Hippocampal formation (tissue), 2 donors: ENCODE measurements at places on chromosomes 7 and 10.

- DNase-seq, result peak; percentile 27
Measured at GRCh38 chr7:4751398-4751947, 23.9 kb upstream of the AP5Z1 start.

GRCh38 chr10:121541450-121542120 is 56.7 kb downstream of the FGFR2 start:
- DNase-seq, result no peak

- no peak for DNase-seq
Measured at GRCh38 chr10:101967713-101968112, 88.3 kb downstream of the ARMH3 start.

DNA sequence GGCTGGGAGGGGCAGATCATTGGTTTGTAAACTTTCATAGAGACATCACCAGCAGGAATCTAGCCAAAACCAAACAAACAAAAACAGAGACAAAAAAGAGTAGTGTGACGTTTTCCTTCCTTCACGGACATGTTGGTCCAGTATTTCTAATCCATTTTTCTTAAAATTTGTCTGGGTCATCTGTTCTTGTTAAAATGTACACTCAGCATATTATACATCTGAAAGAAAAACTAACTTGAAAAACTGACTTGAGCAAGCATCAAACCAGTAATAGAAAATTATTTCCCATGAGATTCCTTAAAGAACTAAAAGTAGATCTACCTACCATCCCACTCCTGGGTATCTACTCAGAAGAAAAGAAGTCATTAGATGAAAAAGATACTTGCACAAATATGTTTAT is 164.2 kb downstream of the KLF6 start:
- no peak for DNase-seq

- no peak for DNase-seq
Measured at GRCh38 chr7:113519472-113519871, 399.3 kb downstream of the PPP1R3A start.

DNA sequence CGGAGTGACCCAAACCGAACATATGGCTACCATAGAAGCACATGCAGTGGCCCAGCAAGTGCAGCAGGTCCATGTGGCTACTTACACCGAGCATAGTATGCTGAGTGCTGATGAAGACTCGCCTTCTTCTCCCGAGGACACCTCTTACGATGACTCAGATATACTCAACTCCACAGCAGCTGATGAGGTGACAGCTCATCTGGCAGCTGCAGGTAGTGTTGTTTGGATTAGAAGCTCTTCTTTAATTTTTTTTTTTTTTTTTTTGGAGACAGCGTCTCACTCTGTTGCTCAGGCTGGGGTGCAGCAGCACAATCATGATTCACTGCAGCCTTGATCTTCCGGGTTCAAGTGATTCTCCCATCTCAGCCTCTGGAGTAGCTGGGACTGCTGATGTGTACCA is 45.8 kb downstream of the NRF1 start:
- DNase-seq, result no peak

DNA sequence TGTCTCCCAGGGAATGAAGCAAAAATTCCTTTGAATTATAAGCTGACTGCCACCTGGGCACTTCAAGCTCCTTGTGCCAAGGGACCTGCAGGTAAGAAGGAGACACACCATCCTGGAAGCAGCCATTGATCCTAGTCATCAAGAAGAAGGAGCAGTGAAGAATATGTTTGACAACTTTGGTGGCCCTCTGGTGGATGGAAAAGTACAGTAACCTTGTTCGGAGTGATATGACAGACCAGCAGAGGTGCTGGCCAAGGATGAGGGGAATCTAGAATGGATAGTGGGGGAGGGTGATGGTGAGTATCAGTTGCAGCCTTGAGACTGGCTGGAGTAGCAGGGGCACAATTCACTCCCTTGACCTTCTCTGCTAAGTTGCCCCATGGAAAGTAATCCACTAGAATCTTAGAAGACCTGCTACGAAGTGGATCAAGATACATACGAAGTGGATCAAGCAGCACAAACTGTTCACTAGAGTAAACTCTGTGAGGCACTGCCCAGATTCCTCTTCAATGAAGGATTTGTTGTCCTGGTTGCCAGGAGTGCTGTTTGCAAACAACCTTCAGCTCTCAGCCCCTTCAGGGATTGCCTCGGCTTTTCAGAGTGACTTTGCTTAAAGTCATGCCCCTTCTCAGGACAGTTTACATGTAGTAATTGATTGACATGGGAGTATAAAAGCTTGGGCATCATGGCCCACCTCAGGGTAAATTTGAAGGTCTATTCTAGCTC is 44.8 kb upstream of the ORC5 start:
- DNase-seq, result no peak

DNA sequence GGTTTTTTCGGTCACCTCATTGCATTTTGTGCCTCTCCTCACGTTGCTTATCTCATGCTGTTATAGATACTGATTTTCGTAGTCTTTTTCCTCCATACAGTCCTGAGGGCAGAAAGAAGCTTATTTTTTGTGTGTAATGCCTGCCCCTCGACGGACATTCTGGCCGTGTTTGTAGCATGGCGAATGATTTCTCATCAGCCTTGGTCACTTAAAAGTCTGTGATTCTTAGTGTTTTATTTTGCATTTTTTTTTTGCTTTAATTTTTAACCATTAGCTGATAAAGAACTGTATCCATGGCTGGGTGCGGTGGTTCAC is 469 bp upstream of the NOC3L start:
- DNase-seq, result no peak

DNA sequence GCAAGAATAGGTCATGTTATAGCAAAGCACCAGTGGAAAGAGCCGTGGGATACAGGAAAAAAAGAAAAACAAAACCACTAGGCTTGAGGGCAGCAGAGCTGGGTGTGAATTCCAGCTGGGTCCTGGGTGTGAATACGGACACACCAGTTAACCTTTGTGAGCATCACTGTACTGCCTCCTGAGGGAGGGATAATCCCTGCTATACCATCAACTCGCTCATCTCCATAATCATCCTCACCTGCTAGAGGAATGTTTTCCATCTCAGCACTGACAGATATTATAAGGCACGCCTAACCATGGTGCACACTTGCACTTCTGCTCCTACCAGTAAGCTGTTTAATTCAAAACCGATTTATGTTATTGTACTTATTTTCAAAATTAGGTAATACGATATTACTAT is 62.2 kb downstream of the GSAP start:
- DNase-seq, result no peak

DNA sequence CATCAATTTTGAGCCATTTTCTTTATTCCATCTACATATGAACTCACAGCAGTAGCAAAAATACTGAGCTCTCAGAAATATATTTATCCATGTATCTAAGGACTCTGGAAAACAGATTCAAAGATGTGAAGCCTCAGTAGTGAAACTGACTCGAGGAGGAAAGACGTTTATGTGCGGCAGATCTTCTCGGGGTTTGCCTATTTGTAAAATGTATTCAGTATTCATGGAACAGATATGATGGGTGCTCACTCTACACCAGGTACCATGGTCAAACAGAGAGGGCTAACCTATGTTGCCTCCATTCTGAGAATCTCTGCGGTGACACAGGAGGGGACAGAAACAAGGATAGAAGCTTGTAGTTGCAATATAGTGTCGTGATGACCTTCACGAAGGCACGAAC is 93.7 kb downstream of the CAMK1D start:
- no peak for DNase-seq

GRCh38 chr10:132571650-132572544 is 34.3 kb downstream of the INPP5A start:
- DNase-seq, result no peak

- no peak for DNase-seq
Measured at GRCh38 chr10:124285587-124286527, 132.9 kb downstream of the OAT start.

GRCh38 chr7:80197627-80198026 is 63.0 kb downstream of the GNAI1 start:
- DNase-seq, result no peak

GRCh38 chr10:86599729-86600128 is 54.6 kb upstream of the OPN4 start:
- DNase-seq, result no peak

DNA sequence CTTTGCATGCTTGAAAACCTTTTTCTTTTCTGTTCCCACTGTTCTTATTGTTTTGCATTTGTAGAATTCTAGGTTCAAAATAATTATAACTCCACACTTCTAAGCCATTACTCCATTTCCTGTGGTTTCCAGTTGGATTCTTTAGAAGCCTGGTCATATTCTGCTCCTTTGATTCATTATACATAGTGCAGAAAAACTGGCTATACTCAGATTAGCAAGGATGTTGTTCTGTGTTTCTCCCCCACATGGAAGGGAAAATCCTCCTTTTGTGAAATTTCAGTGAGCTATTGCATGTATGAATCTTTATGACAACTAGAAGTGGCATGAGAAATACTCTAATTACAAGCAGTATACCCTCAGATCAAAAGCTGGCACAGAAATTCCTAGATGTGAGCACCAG is 79.5 kb downstream of the SLC13A1 start:
- DNase-seq, result no peak

DNA sequence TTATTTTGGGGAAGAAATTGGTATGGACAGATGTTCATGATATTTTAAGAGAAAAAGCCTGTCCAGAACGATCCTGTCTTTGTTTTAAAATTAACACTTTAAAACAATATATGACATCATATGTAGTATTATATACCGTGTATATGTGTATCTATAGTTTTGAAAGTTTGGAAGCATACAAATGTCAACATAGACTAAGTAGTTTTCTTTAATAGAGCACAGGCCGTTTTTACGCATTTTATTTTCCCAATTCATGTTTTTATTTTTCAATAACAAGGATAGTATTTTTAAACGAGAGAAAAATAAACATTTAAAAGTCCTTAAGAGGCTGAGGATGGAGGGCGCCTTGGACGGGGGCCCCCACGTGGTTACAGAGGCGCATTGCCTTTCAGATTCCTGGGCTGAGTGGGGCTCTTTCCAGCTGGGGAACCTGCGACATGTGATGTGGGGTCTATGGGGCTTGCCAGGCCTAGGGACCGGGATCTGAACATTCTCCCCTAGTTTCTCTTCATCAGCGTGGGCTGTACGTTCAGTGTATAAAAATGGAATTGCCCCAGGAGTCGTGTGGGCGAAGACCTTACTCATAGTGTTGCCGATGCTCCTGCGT is 127.8 kb upstream of the ZNF746 start:
- peak; percentile 8 for DNase-seq

DNA sequence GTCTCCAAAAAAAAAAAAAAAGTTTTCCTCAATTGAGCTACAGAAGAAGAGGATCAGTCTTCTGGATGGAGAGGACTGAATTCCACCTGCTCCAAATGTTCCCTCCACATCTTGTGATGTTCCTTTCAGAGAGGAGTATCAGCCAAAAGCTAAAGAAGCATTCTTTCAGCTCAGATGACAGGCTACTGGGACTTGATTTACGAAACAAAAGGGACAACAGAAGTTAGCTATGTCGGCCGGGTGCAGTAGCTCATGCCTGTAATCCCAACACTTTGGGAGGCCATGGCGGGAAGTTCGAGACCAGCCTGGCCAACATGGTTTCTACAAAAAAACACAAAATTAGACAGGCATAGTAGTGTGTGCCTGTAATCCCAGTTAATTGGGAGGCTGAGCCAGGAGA is 7.4 kb downstream of the DAGLB start:
- no peak for DNase-seq

DNA sequence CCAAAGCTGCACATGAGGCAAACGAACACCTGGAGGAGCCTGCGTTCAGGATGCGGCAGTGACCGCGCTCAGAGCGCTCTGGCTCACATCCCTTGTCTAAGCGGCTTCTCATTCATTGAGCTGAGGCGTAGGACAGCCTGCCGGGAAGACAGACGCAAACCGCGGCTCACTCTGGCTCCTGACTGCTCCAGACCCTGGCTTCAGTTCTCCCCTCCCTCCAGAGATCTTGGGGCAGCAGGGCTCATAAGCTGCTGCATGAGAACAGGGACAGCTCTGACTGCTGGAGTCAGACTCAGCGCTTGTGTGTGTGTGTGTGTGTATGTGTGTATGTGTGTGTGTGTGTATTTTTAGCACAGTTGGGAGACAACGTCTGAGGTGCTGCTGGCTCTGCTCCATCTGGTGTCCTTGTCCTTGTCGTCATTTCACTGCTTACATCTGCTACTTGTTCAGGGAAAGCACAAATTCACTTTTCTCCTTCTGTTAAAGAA is 15.8 kb upstream of the LYZL2 start:
- DNase-seq, result no peak

DNA sequence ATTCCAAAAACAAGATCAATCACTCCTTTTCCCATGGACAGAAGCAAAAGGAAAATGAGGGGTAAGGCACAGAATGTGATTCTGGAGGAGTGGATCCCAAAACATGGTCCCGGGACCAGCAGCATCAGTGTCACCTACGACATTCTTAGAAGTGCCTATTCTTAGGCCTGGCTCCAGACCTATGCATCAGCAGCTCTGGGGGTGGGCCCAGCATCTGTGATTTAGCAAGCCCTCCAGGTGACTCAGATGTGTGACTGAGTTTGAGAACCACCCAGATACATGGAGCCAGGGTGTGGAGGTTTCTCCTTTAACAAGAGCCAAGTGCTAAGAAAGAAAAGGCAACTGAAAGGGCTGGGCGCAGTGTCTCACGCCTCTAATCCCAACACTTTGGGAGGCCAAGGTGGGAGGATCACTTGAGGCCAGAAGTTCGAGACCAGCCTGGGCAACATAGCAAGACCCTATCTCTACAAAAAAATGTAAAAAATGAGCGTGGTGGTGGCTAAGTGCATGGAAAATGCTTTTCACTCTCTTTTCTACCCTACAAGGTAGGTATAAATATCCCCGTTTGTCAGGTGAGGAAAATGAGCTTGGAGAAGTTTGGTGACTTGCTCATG is 17.1 kb upstream of the ARPC1A start:
- no peak for DNase-seq

DNA sequence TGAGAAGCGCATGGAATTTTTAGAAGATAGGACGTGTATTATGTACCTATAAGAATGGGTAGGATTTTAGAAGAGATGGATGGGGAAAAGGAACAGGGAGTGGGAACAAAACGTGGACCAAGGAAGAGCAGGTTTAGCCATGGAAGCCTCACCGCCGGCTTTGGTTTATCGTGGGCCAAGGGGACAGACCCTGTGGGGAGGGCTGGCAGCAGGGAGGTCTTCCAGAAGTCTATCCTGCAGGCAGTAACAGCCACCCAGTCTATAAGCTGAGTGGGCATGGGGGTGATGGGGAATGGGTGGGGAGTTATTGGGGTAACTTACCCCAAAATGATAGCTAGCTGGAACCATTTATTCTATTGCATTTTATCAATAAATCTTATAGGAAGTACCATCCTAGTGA is 44.9 kb downstream of the IKZF1 start:
- DNase-seq, result no peak
